ENCODE measurements at places on chromosomes 12 and 14. TPM values are rescaled to one million over a fixed set of nuclear protein-coding genes. Genes with fewer than 3 reads are reported as not detected.

The LRTM2 gene
- not detected for total RNA-seq

The ARG2 gene
- 3.1 TPM for total RNA-seq

The BCL2L2 gene
- 12.8 TPM for total RNA-seq

The APOF gene
- total RNA-seq: not detected

The PNP gene
- total RNA-seq: 11.4 TPM

The NCOR2 gene
- total RNA-seq: 36.1 TPM

The ANAPC7 gene
- total RNA-seq: 31.7 TPM

The CACNA2D4 gene
- total RNA-seq: 0.43 TPM

The GLT1D1 gene
- not detected for total RNA-seq

The ATP5MC2 gene
- 142 TPM for total RNA-seq

The PTPN21 gene
- 5.1 TPM for total RNA-seq

The GARIN6 gene
- total RNA-seq: not detected

The KCNK10 gene
- total RNA-seq: not detected

Measured in smooth muscle cell of bladder (primary cell).